ENCODE measurements at places on chromosomes 3 and 15.

GRCh38 chr3:179955286-179955685 is 81.5 kb downstream of the PEX5L start:
- DNase-seq, result no peak

DNA sequence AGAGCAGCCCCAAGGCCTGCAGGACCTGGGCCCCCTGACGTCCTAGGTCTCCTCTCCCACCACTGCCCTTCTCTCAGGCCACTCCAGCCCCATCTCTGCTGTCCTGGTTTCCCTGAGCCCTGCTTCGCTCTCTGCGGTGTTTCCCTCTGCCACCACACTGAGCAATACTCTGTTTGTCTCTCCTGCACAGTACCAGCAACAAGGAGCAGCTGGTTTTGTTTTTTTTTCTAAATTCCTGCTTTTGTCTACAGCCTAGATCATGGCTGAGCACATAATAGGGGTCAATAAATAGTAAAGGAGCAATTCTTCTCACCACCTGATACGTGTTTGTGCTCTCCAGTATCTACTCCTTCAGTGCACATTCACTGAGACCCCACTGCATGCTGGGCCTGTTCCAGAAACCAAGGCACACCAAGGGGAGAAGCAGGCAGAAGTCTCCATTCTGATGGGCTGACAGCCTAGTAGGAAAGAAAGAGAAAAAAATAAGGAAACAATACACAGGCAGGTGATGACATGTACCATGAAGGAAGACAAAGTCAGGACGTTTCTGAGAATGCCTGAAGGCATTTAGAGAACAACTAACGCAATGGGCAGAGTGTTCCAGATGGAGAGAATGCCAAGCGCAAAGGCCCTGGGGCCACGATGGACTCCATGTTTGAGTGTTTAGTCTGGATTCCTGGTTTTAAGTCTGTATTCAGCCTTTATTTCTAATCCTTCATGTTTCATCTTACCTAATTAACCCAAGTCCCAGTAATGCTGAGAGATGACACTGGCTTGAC is 6.0 kb upstream of the ACAD9 start:
- DNase-seq, result no peak

GRCh38 chr3:165181556-165181955 is 14.6 kb downstream of the SLITRK3 start:
- no peak for DNase-seq

DNA sequence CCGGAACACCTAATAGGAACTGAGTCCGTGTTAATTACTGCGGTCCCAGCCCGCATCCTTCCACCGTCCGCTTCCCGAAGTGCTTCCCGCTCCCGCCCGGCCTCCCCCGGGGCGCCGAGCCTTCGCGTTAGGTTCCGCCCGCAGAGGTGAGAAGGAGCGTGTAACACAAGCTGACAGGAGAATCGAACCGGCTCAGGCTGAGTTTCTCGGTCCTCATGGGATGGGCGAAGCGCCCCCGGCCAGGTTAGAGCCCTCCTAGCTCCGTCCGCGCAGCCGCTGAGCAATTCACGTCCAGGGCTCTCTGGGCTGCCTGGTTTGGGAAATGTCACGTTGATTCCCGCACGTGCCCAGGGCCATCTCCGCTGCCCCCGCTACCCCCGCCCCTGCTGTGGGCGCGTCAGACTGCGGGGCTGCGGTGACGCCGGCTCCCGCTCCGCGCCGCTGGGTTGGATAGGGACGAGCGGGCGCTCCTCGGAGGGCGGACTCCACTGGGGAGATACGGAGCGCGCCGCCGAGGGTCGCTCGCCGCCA is 954 bp downstream of the CLDN11 start:
- DNase-seq, result no peak

DNA sequence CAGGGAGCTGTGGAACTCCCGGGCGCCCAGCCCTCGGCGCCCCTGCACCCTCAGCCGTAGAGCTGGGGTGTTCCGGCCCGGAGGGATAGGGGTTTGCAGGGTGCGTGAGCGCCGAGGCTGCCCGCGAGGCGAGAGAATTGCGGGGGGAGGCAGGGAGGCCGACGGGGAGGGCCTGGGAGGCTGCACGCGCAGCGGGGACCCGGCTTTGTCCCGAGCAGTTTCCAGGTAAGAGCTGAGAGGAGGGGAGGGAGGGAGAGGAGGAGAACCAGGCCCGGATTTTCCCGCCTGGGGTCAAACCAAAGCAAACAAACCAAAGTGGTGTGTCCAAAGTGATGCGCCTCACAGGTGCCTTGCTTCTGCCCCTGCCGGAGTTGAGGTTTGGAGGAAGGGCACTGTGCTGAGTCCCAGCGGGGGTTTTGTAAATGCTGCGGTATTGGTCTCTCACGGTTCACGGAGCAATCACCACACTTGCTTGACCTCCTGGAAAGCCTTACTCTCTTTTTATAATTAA is 146.4 kb downstream of the TJP1 start:
- no peak for DNase-seq

- DNase-seq, result no peak
These were observed 189.9 kb downstream of the DTWD1 start for GRCh38 chr15:49810720-49811119.

DNA sequence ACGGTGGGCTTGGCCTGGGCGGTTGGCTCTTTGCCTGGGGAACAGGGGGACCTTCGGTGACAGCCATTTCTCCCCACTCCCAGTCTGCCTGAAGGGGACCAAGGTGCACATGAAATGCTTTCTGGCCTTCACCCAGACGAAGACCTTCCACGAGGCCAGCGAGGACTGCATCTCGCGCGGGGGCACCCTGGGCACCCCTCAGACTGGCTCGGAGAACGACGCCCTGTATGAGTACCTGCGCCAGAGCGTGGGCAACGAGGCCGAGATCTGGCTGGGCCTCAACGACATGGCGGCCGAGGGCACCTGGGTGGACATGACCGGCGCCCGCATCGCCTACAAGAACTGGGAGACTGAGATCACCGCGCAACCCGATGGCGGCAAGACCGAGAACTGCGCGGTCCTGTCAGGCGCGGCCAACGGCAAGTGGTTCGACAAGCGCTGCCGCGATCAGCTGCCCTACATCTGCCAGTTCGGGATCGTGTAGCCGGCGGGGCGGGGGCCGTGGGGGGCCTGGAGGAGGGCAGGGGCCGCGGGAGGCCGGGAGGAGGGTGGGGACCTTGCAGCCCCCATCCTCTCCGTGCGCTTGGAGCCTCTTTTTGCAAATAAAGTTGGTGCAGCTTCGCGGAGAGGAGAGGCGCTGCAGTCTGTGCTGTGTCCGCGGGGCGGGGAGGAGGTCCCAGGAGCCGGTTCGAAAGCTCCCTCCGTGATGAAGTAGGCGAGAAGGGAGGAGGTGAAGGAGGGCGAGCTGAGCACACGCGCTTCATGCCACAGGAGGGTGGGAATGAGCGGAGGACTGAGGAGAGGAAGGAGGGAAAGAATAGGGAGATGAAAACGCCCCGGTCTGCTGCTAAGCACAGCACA is 9.6 kb downstream of the CLEC3B start:
- no peak for DNase-seq

GRCh38 chr3:72031581-72031980 is 246.6 kb upstream of the PROK2 start:
- DNase-seq, result no peak

DNA sequence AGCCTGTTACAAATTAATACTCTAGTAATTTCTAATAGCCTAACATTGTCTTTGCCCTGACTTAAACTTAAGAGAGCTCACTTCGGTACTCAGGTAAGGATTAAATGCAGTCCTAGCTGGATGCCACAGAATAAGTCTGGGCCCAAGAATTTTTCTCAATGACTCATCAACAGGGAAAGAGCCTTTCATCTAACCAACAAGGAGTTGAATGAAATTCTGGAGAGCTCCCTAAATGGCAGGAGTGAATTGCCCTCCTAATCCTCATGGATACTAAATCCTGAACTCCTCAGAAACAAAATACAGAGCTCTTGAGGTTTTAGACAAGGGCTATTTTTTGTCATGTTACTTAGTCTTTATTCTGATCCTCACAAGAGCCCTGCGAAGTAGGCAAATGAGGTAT is 159.5 kb downstream of the PLCH1 start:
- DNase-seq, result no peak

GRCh38 chr3:46830801-46831200 is 32.4 kb downstream of the MYL3 start:
- no peak for DNase-seq

DNA sequence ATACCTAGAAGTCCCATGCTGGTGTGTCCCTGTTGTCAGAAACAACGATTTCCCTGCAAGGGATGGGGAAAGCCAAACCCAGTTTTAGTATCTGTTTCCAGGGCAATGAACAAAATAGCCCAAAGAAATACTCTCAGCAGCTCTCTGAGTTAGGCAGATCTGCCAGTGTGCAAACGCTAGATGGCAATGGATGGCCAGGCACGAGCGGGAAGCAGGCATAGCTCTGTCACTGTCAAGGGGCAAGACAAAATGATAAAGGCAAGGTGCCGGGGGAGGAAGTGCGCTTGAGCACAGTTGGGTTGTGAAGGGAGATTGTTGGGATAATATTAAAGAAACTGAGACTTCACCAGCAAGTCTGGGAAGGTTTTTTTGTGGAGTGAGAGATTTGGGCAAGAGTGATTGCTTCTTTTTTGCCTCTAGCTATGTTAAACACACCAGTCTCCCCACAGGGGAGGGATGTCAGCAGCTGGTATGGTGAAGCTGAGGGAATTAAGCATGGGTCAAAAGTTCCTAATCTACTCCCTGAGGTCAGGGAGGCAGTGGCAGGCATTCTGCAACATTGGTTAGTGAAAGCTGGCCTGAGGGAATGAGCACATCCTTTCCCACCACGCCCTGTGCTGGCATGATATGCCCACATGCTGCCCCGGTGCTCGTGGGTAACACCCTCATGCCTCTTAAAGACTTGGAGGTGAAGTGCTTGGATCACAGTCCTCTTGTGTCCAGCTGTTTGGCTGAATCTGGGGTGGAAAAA is 117.5 kb downstream of the PDCD6IP start:
- DNase-seq, result no peak

GRCh38 chr3:130377960-130378676 is 32.6 kb downstream of the COL6A5 start:
- no peak for DNase-seq

DNA sequence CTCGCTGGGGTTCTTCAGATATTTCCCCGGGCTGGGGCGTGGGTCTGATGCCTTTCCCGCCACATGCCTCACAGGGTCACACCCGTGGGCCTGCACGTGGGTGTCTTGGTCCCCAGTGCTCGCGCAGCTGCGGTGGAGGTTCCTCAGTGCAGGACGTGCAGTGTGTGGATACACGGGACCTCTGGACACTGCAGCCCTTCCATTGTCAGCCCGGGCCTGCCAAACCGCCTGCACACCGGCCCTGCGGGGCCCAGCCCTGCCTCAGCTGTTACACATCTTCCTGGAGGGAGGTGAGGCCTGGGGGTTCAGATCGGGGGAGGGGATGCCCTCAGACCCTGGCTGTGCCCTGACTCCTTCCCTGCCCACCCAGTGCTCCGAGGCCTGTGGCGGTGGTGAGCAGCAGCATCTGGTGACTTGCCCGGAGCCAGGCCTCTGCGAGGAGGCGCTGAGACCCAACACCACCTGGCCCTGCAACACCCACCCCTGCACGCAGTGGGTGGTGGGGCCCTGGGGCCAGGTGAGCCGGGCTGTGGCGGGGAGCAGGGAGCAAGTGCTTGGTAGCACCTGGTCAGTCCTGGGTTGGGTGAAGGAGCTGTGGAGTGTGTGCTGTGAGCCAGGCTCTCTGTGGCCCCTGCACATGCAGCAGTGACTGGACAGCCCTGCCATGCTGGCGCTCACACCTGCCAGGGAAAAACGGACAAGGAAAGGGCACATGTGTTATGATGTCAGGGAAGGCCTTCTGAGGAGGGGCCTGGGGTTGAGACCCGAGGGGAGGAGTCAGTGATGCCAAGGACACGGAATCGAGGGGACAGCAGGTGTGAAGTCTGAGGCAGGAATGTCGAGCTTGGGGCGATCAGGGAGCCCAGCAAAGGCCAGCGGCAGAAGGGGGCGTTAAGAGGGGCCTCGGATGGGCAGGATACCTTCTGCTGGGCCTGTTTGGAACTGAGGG is 88.9 kb downstream of the TBC1D2B start:
- DNase-seq, result no peak
